Right ventricle myocardium superior (tissue), 1 donor: ENCODE measurements at places on chromosomes 11 and 22. TPM values are rescaled to one million over a fixed set of nuclear protein-coding genes. Genes with fewer than 3 reads are reported as not detected.

Gene ARFGAP3
- total RNA-seq = 22.4 TPM

Gene OOSP4A
- total RNA-seq = not detected

Gene A4GALT
- total RNA-seq = 76.1 TPM

Gene GANAB
- total RNA-seq = 91.4 TPM

Gene HTR3A
- not detected for total RNA-seq

Gene MYEOV
- total RNA-seq = not detected

Gene NR1H3
- 19.1 TPM for total RNA-seq

Gene C11orf98
- 30.4 TPM for total RNA-seq
